Effector memory CD4-positive, alpha-beta T cell (primary cell): ENCODE measurements at places on chromosomes 11 and 22.

DNA sequence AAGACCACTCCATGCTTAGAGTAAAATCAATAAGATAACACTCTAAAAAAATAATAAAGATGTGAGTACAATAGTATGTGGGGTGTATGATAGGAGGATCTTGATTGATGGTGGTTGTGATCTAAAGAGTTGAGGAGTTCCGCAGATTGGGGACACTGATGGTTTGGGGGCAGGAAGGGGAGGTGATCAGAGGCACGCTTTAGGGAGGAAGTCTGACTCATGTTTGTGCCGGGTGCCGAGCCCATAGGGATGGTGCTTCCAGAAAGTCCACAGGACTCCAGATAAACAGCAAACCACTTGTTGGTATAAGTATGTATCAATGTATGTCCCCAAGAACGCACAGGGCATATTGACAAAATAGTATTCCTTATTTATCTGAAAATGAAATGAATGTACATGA is 27.5 kb downstream of the LINC01488 start:
- no peak for DNase-seq

GRCh38 chr11:66081505-66081904 is 11.4 kb downstream of the PACS1 start:
- DNase-seq: peak; percentile 61

DNA sequence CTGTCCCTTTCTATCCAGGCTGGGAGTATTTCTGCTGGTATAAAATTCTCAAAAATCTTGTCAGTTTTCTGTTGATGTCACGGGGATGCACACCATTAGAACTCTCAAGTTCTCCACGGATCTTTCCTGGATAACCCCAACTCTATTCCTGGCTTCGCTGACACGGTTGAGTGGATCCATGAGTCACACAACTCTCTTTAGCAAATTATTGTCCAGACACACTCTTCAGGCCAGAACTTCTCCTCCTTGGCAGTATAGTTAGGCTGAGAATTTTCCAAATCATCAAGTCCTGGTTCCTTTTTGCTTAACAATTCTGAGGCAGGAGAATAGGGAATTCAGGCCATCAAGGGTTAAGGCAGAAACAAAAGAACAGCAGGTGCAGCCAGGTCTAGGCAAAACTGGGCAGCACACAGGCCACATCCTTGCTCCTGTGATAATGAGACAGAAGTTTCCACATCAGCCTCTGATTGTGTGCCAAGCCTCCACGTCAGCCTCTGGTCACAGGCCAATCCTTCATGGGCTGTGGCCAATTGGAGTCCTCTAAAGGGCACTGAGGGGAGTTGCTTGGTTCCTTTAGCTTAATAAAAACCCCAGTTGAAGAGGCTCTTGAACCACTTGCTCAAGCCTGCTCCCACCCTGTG is 5.7 kb upstream of the ACAT1 start:
- no peak for DNase-seq

DNA sequence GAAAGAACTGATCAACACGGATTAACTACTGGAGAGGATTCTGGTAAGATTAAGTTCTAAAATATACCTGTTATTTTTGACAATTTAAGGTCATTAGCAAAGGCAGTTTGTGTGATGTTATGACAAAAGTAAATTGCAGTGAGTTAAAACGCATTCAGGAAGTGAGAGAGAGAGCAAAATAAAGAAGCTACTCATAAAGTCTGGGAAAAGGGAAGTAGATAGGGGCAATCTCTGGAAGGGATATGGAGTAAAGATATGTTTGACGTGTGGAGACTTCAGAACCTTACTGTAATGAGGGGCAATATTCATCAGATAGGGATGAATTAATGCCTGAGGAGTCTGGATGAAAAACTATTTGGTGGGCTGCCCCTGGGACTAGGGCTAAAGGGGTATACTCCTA is 16.8 kb downstream of the OR56B4 start:
- no peak for DNase-seq

DNA sequence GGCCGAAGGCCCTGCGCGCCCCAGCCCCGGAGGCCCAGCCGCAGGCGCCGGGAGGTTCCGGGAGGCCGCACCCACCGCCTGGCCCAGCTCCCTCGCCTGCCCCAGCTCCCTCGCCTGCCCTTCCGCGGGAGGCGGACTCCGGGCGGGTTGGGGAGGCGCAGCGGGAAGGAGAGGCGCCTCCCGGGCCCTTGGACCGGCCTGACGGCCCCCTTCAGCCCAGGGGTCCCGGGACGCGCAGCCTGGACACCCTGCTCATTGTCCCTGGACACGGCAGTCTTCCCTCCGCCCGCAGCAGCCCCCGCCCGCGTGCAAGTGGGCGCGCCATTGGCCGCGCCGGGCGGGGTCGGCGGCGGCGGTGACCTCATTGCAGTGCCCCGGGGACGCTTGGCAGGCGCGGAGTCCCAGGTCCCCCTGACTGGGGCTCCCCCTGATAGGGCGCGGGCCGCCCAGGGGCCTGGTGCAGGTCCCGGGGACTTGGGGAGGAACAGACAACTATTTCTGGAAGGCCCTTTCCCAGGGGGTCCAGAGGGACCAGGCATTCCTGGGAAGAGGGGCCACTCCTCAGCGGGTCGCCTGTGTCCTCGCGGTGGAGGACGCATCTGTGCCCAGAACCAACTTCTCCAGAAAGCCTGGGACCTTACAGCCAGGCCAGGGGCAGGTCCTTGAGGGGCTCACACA is 501 bp downstream of the CD151 start:
- DNase-seq: peak; percentile 22

GRCh38 chr22:50730941-50731661 is 6.9 kb upstream of the ACR start:
- no peak for DNase-seq

DNA sequence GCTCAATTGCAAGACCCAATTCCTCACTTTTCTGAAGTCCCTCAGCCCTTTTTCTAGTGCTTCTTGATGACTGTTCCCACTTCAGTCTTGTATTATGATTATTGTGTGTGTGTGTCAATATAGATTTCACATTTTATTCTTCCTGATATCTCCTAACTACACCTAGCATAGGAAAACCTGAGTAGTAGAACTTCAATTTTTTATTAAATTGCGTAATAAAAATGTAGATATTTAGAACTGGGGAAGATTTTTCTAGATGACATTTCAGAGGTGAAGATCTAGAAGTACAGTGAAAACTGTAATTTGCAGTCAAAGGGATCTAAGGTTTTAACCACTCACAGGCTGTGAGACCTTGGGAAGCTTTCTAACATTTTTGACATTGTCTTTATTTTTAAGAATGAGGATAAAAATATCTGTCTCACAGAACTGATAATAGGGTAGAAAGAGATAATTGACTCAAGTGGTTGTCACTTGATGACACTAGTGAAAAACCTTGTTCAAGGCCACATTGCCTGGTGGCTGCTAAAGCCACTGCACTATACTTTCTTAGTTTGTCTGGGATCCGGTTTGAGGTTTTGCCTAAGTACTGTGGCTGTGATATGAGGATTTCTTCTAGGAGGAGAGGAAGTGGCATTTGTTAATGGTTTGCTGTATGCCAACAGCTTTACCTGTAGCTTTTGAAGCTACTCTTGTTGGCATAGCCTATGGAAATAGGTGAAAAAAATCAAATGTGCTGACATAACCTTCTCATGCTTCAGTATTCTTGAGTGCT is 32.2 kb upstream of the SESN3 start:
- no peak for DNase-seq

DNA sequence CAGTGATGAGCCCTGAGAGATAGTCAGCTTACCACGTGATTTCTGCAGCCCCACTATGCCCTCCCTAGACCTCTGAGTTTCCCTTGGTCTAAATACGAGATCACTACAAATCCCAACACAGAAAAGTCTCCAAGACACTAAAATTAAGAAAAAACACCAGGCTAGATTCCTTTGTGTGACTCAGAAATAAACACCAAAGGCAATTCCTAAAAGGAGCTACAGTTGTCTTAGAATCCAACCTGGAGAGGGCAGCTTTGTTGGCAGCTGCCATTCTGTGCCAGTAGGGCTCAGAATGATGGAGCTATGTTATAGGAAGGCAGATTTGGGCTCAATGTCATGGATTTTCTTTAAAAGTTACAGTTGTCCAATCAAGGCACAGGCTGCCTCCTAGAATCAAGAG is 37.1 kb upstream of the HMGXB4 start:
- DNase-seq: no peak

DNA sequence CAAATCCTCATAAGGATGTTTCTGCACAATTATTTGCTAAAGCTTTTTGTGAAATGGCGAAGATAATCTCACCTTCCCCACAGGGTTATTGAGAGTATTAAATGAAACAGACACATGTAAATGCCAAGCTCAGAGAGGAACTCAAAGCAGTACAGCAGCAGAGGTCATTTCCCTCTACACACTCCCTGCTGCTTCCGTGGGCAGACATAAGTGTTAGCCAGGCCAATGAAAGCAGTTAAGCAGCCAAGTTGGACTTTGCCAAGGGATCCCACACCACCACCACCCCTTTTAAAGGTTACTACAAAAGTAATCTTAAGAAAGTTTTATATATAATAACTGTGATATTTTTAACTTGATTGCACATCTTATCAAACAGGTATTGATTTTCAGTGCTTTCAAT is 4.0 kb upstream of the FAM111A start:
- no peak for DNase-seq

DNA sequence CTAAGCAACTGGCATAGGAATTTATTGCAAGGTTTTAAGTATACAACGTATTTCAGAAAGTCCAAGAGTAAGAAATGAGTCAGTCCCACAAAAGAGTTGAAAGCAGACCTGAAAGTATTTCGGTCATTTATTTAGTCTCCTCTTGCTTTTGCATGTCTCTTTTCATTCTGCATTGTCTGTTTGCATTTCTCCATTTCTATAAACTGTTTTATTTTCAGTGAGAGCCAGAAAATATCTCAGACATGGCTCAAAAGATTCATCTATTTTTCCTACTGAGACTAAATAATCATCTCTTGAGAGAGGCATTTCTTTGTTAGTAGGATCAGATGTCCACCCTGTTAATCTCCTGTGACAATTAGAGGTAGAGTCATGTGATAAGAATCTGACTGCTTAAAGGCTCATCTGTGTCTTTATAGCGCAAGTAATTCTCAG is 219.1 kb upstream of the CCDC179 start:
- no peak for DNase-seq

DNA sequence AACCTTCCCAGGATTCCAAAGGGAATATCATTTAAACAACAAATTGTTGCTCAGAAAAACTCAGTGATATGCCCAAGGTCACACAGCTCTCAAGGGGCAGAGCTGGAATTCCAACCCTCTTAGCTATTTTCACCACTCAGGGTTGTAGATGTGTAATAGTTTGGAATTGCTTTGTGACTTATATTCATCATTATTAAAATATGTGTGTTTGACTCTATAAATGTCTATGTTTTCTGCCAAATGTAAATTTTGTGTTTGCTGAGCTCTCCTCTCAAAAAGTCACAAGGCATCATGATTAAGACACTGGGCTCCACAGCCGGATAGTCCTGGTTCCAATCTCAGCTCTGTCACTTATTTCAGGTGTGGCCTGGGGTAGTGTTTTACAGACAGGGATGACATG is 407.3 kb downstream of the TMEM135 start:
- no peak for DNase-seq

DNA sequence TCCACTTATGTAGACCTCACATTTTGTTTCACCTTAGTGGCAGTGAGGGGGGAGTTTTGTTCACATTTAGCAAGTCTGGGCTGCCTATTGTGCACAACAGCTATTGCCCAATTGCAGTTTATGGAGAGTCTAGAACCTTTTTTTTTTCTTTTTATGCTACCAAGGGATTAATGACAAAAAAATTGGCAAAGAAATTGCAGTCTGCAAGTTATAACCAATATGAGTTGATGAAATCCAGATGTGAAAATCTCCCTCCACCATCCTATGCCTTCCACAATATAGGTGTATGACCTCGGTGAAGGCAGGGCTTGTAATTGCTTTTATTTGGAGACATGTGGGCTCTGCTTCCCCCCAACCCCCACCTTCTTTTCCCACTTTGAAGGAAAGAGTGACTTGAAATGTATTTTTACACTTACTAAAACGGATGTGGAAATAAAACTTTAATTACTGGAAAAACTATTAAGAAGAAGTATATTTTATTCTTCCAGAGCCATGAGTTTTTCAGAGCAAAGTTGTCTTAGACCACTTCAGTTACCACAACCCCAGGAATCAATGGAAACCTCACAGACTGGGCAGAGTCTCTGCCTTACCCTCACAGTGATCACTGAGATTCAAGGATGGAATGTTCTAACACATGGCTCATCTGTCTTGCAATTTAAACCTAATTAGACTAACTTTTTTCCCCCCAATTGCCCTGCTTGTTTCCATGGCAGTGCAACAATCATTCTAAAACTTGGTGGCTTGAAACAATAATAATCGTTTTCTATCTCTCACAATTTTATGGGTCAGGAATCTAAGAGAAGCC is 120.8 kb upstream of the SLC5A12 start:
- DNase-seq: no peak

DNA sequence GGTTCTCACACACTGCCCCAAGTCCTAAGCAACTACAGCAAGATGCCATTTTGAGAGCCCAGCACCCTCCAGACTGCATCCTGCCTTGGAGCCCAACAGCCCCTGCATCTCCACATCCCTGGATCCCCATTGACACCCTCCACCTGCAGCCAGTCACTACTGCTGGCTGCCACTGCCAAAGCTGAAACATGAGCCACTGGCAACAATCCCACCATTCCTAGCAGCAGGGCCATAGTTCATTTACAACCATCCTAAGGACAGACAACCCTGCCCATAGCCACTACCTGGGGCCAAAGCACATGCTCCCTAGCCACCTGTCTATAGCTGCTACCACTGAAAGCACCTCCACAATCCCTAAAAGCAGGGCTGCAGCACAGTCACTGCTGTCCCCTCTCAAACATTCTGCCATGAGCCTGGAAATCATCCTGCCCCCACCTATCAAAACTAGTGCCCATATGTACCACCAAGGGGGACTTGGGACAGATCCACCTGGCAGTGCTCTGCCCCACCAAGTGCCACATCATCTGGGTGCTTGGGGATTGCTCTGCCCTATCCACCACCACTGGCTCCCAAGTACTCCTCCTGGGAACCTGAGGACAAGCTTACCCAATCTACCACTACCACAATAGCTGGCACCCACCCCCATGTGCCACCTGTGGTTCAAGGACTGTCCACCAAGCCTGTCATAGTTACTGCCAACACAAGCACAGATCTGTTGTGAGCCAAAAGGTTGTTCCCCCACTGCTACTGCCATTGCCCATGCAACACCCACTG is 138.8 kb upstream of the SOX6 start:
- no peak for DNase-seq

DNA sequence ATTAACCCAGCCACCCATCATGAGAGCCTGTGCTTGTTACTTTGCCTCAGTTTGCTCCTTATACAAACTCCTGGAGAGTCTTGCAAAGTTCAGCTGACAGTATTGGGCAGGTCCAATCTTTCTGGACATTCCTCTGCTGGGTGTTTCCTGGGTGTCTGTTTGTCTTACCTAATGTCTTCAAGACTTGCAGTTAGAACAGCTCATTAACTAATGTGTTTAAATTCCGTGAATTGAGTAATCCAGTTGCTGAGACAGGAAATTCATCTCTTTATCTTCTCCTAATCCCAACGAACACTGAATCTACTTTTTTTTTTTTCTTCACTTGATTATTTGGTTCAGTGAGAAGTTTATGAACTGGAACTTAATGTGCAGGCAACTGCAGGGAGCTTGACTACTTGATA is 20.6 kb downstream of the BCO2 start:
- no peak for DNase-seq

- no peak for DNase-seq
Measured at GRCh38 chr11:95072948-95073347, 6.2 kb downstream of the SRSF8 start.

- no peak for DNase-seq
Measured at GRCh38 chr11:58564231-58564630, 11.4 kb downstream of the LPXN start.

- no peak for DNase-seq
Measured at GRCh38 chr22:30884211-30885000, 84.2 kb downstream of the MORC2 start.

- no peak for DNase-seq
Measured at GRCh38 chr11:19777039-19777376, 64.4 kb downstream of the NAV2 start.
